ENCODE measurements at places on chromosomes 1 and 21.
A peak's percentile ranks its signal among the peaks of the same experiment; 100 is the strongest.

DNA sequence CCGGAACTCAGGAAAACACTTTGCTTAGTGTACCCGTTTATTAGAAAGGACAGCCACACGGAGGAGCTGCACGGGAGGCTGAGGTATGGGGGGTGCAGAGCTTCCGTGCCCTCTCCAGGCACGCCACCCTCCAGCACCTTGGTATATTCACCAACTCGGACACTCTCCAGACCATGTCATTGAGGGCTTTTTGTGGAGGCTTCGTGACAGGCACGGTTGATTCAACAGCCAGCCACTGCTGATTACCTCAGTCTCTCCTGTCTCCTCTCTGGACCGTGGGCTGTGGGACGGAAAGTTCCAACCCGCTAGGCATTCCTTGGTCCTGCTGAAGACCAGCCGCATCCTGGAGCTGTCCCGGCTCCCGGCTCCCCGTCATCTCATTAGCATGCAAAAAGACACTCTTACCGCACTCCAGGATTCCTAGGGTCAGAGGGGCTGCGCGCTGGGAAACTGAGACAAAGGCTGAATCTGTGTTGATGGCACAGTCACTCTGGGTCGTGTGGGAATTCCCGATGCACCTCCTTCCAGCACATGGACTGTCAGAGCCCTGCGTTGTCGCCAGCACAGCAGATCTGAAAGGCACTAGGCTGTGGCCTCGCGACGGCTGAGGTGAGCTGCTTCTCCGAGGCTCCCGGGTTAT lies 65.6 kb downstream of the PRKCZ start:
- DNase-seq: peak; percentile 24

- DNase-seq: no peak
These were observed 434.6 kb downstream of the SMYD3 start for GRCh38 chr1:246072456-246072955.

GRCh38 chr1:230072866-230073265 lies 5.8 kb downstream of the GALNT2 start:
- no peak for DNase-seq

DNA sequence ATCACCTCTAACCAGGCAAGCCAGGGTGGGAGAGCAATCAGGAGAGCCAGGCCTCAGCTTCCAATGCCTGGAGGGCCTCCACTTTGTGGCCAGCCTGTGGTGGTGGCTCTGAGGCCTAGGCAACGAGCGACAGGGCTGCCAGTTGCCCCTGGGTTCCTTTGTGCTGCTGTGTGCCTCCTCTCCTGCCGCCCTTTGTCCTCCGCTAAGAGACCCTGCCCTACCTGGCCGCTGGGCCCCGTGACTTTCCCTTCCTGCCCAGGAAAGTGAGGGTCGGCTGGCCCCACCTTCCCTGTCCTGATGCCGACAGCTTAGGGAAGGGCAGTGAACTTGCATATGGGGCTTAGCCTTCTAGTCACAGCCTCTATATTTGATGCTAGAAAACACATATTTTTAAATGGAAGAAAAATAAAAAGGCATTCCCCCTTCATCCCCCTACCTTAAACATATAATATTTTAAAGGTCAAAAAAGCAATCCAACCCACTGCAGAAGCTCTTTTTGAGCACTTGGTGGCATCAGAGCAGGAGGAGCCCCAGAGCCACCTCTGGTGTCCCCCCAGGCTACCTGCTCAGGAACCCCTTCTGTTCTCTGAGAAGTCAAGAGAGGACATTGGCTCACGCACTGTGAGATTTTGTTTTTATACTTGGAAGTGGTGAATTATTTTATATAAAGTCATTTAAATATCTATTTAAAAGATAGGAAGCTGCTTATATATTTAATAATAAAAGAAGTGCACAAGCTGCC lies 19.8 kb downstream of the CSF1 start:
- DNase-seq: no peak

DNA sequence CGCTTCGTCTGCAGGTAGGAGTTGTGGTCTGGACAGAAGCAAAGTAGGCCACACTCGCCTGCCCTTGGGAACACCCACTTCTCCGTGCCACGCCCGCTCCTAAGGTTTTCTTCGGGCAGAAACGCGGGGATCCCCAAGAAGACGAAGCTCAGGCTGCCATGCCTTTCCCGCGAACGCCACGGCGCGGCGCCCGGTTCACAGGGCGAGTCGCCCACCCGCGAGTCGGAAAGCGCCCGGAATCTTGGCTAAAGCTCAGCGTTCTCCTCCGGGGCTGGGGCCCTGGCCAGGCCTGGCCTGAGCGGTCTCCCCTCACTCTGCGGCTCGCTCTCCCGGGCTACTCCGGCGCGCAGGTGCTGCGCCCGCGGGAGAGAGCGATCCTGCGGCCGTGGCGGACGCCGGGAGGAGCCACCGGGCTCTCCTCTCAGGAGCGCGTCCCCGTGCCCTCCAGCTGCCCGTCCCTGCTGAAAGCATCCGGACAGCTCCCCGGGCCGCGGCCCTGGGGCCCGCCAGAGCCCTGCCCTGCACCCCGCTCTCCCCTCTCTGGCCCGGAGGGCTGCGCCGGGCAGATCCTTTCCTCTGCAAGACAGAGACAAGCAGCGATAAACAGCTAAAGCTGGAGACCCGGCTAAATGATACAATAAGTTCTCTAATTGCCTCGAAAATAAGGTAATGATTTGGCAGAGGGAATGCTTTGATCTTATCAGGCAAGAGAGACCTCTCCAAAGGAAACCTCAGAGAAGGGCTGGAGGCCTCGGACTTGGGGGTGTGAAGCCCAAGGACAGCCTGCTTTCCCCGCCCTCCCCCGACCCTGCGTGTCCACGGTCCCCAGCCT lies 6.7 kb upstream of the WNT2B start:
- DNase-seq: peak; percentile 92

- no peak for DNase-seq
These were observed 833.5 kb downstream of the ADGRL2 start for GRCh38 chr1:82634266-82634665.

- peak; percentile 11 for DNase-seq
These were observed 55.4 kb downstream of the EPRS1 start for GRCh38 chr1:219990782-219991510.

- DNase-seq: no peak
These were observed 347.0 kb upstream of the AJAP1 start for GRCh38 chr1:4307468-4307845.

DNA sequence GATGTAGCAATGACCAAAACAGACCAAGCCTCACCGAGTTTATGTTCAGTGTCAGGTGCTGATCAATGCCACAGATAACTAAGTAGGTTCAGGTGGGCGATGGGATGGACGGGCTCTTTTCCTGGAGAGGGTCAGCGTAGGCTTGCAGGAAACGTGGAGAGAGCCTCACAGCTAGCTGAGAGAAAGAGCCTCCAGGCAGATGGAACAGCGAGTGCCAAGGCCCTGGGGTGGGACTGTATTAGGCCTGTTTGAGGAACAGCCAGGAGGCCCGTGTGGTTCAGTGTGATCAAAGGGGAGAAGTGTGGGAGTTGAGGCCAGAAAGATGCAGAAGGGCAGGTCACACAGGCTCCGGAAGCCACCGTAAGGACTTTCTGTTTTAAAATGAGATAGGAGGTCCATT lies 7.3 kb upstream of the UTS2 start:
- DNase-seq: no peak

- DNase-seq: peak; percentile 14
These were observed 55.5 kb upstream of the RGS5 start for GRCh38 chr1:163258181-163258580.

- DNase-seq: no peak
These were observed 437.2 kb upstream of the DAB1 start for GRCh38 chr1:57860931-57861565.

GRCh38 chr1:98781906-98782305 lies 120.4 kb downstream of the SNX7 start:
- DNase-seq: no peak

DNA sequence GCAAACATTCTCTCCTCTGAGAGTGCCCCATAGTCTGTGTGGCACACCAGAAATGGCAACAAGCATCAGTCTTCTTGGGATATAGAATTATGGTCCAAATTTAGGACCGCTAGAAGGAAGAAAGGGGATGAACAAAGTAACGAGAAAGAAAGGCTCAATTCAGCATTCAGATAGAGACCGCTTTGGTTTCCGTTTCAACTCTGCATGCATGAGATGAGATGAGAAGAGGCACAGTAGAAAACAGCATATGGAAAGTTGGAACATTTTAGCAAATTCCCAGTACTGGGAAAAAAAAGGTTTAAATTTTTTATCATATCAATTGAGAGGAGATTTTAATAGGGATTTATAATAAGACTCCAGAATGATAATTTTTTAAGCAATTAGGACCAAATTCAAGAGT lies 595.5 kb upstream of the CHRM3 start:
- DNase-seq: no peak

- peak; percentile 82 for DNase-seq
These were observed 51.4 kb downstream of the GRIK1 start for GRCh38 chr21:29888437-29888836.

DNA sequence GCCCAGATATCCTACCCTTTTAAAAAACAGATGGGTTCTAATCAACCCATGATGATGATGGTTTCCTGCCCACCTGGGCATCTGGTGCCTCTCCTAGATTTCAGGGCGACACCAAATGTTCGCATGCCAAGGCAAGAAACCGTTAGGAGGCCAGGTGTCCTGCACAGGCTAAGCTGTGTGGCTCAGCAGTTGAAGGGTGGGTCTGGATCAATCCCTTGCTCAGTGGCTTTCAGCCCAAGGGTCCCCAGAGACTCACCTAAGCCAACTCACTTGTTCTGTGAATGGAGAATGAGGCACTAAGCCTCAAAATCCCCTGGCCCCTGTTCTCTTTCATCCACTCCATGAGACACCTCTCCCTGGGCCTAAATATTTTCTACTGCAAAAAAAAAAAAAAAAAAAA lies 169.1 kb upstream of the EDN2 start:
- DNase-seq: no peak

GRCh38 chr1:41888756-41889155 lies 30.0 kb downstream of the HIVEP3 start:
- DNase-seq: no peak

GRCh38 chr21:15192243-15192642 lies 127.4 kb upstream of the NRIP1 start:
- no peak for DNase-seq

GRCh38 chr1:15758953-15759661 lies 512 bp downstream of the FBLIM1 start:
- peak; percentile 68 for DNase-seq

DNA sequence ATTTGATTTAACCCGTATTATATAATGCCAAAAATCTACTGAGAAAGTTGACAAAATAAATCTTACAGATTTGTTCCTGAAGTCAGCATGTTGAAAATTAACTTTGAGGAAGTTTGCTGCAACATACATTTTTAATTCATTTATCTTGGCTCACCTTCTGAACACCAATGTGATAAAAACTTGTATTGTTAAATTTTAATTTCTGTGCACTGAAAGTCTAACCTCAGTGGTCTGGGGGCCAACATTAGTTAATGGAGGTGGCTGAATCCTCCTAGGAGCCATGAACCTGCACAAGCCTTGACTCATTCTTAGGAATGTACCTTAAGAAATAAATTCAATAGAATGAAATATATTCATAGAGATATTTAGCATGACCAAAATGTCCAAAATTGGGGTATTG lies 95.3 kb downstream of the ADSS2 start:
- DNase-seq: no peak

DNA sequence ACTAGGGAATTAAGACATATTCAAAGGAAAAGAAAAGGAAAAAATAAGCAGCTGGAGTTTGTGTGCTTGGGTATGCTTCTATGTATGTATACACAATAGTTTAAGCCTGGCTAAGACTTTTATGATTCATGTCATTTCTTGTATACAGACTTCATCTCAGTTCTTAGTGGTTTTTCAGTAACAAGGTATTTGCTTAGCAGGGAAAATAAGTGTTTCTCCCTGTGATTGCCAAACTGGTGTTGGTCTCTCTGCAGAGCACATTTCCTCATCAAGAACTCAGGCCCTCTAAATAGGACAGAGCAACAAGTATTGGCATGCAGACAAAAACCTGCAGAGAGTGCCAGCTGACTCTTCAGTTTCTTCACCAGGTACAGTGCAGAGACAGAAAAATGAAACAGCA lies 484.4 kb upstream of the ZRANB2 start:
- no peak for DNase-seq

DNA sequence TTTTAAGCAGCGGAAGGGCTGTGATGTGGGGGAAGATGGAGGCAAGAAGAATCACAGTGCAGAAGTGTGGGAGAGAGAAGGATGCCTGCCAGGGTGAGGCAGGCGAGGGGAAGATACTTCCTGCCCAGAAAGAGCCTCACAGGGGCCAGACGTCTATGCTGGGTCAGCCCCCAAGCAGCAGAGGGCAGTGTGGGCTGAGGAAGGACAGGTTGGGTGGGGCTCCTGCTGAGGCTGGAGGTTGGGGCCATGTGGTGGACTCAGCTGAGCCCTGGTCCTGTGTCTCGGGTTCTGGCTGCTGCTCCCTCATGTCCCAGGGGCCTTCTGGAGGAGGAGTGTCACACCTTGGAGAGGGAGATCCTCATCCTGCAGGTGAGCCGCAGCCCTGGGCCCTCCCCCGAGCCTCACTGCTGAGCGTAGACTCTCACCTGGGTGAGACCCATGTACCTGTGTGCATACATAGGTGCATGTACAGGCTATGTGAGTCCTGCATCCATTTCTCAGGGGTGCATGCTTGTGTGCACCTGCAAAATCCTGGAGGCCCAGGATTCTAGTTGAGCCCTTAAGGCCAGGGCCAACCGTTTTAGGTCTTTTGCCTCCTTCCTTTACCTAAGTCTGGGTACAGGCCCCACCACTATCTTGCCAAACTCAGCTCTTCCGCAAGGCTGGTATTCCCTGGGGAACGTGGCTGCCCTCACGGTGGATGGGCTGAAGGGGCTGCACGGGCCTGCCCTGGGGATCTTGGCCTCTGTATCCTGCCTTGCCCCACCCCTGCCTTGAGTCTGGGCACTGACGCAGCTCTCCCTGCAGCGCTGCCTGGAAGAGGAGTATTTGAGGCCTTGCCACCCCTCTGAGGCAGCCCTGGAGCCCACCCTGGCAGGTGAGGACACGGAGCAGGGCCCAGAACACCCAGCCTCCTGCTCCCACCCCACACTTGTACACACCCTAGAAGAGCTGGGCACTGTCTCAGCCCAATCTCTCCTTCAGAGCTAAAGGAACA lies 3.7 kb downstream of the CCDC24 start:
- no peak for DNase-seq

- DNase-seq: no peak
These were observed 87.1 kb downstream of the HUNK start for GRCh38 chr21:31959881-31960280.

- DNase-seq: peak; percentile 61
These were observed 6.7 kb downstream of the NCDN start for GRCh38 chr1:35564037-35564883.
